Activated T-helper 1 cell treated with anti-CD3 and anti-CD28 coated beads, Interleukin-2, amount 50 U/mL, for 16 hours (primary cell): ENCODE measurements at places on chromosomes 4 and X.

DNA sequence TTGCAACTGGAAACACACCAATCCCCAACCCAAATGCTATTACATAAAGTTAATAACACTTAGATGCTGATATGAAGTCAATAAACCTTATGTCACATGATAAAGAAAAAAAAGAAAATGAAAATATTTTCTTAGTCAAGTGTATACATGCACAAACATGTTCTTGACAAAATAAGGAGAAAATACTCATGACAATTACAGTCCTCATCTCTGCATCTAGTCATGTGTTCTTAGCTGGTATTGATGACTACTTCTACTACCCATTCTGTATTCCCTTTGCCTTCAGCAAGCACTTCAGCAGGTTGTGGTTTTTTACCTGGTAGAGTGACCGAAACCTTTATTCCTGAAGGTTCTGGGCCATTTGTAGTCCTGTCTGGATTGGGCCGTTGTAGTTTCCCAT, 24.9 kb downstream of the CXCL8 start:
- DNase-seq, result no peak

DNA sequence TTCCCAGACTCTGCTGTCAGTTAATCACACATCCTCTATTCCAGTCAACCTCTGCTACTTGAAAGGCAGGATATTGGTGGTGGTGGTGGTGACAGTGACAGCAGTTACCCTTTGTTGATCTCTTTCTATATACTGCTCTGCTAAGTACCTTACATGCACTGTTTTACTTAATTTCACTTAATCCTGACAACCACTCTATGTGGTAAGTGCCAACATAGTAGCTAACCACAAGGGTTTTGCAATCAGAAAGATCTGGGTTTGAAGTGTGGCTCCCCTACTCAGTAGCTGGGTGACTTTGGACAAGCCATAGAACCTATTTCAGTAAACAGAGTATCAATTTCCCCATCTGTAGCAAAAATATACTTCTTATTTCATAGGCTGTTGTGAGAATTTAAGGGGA, 24.2 kb upstream of the F9 start:
- DNase-seq, result no peak

GRCh38 chrX:82161195-82161594, 959.3 kb downstream of the SH3BGRL start:
- no peak for DNase-seq

DNA sequence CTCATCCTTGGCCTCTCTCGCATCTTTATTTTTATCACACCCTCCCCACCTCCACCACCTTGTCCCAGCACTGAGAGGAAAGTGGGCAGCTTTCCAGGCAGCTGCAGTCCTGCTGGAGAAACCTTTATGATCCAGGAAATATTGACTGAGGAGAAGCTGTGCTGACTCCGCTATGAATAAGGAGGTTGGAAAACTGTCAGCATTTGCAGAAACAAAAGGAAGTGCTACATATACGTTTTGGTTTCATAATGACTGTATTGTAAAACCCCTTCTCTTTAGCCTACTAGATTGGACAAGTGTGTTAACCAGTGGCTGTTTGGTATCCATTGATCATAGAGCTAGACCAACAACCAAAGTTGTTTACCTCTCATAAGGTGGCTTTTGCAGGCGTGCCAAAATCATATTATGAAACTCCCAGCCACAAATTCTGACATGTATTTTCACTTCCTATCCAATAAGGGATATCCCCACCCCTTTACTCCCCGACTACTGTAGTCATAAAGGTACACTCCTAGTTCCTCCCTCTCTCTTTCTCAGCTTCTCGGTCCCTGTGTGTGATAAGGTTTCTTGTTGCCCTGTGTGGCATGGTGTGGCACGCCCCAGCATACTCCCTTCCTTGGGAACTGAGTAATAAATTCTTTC, 88.4 kb downstream of the GPR143 start:
- DNase-seq, result no peak

DNA sequence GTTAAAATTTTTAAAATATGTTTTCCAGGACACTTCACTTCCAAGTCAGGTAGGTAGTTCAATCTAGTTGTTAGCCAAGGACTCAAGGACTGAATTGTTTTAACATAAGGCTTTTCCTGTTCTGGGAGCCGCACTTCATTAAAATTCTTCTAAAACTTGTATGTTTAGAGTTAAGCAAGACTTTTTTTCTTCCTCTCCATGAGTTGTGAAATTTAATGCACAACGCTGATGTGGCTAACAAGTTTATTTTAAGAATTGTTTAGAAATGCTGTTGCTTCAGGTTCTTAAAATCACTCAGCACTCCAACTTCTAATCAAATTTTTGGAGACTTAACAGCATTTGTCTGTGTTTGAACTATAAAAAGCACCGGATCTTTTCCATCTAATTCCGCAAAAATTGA, 49.7 kb downstream of the XIAP start:
- DNase-seq, result no peak

DNA sequence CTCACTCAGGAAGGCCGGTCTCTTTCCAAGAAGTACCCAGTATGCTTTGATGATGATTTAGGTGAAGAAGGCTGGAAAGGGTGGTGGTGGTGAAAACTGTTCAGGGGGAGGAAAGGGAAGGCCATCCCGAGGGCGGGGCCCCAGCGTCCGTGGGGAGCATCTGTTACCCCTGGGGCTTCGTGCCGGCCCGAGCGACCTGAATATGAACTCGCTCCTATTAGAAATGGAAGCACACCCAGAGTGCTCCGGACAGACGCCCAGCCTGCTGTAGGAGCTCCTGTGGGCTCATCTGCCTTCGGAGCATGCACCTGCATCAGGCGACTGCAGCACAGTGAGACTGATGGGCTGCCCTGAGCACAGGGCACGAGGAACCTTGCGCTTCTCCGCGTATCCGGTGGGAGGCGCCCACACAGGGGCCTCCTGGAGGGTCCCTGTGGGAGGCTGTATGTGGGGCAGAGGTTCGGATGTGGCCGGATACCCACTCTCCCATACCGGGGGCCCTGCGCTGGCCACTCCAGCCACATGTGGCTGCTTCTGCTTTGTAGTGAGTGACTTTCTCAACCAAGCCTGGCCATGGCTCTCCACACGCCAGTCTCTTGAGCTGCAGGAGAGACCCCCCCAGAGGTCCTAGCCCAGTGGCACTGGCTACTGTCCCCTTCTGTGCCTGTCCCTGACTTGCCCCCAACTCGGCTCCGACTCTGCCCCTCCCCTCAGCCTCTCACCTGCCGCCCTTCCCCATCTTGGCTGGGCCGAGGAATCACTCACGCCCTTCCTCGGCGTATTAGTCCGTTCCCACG, 36.7 kb downstream of the FGFRL1 start:
- no peak for DNase-seq

DNA sequence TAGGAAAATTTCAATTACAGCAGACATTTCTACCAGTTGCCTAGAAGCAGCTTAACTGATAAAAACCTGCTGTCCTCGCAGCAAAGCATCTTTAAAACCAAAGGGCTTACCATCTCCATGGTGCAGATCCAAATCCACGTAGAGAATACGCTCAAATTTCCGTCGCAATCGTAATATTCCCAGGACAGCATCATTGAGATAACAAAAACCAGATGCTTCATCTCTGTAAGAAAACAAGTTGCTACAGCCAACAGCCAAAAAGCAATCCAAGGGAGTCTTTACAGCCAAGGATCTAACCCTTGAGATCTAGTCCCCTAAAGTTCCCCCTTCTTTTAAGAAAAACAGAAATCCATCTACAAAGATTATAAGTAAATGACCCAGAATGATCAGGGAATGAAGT, 77.6 kb downstream of the HDAC8 start:
- no peak for DNase-seq

GRCh38 chr4:161936625-161937550, 226.9 kb downstream of the FSTL5 start:
- DNase-seq, result no peak

GRCh38 chr4:184792950-184793555, 32.7 kb downstream of the ACSL1 start:
- DNase-seq, result peak; percentile 22

GRCh38 chr4:168744021-168744420, 247.2 kb downstream of the PALLD start:
- DNase-seq, result no peak

- no peak for DNase-seq
Observed at GRCh38 chr4:113325876-113326615, 276.6 kb downstream of the ANK2 start.

DNA sequence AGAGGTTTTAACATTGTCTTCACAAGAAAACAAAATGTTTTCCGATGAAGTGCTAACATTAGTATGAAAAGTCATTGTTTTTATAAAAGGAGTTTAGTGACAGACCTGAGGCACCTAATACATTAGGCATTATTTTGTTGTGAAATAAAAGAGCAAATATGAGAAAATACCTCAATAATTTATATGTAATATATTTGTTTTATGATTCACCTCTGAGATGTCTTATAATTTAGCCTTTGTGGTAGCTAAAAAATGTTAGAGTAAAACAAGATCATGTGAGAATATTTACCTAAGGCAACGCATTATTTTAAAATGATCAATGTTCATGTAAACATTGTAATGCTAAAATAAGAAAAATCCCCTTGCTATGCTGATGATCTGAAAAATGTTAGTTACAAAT, 100.9 kb upstream of the WDFY3 start:
- DNase-seq, result no peak

GRCh38 chr4:116736756-116737155, 348.6 kb downstream of the TRAM1L1 start:
- DNase-seq, result no peak

DNA sequence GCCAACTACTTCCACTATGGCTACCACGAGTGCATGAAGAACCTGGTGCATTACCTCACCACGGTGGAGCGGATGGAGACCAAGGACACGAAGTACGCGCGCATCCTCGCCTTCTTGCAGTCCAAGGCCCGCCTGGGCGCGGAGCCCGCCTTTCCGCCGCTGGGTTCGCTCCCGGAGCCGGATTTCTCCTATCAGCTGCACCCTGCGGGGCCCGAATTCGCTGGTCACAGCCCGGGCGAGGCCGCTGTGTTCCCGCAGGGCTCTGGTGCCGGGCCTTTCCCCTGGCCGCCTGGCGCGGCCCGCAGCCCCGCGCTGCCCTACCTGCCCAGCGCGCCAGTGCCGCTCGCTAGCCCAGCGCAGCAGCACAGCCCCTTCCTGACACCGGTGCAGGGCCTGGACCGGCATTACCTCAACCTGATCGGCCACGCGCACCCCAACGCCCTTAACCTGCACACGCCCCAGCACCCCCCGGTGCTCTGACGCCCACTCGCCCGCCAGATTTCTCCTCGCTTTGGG, 2.1 kb downstream of the HELT start:
- no peak for DNase-seq

- no peak for DNase-seq
Observed at GRCh38 chr4:70943114-70943513, 40.9 kb downstream of the MOB1B start.

DNA sequence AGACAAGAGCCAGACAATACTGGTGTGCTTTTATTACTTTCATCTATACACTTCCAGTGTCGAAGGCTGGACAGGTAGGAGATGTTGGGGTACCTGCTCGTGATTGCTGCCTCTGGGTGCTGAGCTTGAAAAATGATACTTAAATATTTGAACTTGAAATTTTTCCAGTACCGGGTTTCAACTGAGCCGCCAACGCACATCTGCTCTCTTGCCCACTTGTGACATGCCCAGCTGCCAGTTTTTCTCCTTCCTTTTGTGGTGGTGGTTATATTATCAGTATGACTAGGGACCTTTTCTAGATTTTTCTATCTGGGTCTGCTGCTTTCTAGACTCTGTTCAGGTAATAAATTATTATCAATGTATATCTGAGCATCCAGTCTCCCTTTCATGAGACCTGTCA, 3.4 kb downstream of the OGT start:
- no peak for DNase-seq

DNA sequence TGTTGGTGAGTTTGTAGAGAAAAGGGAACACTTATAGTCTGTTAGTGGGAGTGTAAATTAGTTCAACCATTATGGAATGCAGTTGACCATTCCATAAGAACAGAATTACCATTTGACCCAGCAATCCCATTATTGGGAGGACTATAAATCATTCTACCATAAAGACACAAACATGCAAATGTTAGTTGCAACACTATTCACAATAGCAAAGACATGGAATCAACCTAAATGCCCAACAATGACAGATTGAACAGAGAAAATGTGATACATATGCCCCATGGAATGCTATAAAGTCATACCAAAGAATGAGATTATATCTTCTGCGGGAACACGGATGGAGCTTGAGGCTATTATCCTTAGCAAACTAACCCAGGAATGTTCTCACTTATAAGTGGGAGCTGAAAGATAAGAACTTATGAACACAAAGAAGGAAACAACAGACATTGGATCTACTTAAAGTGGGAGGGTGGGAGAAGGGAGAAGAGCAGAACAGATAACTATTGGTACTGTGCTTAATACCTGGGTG, 1819.2 kb upstream of the ADGRL3 start:
- no peak for DNase-seq

GRCh38 chrX:50913520-50913919, 3.0 kb downstream of the BMP15 start:
- DNase-seq, result no peak

- no peak for DNase-seq
Observed at GRCh38 chr4:73451404-73451803, 15.4 kb downstream of the AFP start.

GRCh38 chr4:110112056-110112455, 86.4 kb downstream of the ELOVL6 start:
- DNase-seq, result no peak

DNA sequence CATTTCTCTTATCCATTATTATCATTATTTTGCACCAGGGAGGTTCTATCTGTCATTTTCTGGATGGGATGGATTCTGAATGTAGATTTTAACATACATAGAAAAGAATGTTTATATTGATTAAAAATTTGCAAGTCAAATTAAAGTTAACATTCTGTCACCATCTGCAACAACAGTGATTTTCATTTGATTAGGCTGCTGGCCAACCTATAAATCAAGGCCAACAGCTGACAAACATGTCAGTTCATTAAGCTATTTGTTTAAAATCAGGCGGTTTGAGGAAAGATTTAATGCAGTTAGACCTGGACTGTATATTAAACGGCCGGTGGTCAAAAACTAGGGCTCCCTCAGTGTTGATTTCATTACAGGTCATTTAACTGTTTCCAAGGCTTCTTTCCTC, 109.5 kb upstream of the CBR4 start:
- no peak for DNase-seq

DNA sequence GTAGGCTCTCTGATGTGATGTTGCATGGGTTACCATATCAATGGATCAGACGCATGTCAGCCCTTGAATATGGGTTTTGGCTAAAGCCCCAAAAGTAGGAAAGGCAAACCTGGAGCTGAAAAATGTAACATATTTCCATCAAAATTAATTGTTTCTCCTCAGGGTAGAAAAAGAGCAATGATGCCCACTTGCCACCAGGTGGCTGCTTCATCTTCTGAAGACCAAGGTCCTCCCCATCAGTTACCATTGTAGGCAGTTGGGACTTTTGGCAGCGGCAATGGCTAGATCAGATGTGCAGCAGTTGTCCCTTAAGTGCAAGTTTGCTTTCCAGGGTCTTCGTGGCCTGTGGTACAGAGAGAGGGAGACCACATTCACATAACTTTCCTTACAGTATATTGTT, 118.2 kb downstream of the NAF1 start:
- DNase-seq, result no peak

DNA sequence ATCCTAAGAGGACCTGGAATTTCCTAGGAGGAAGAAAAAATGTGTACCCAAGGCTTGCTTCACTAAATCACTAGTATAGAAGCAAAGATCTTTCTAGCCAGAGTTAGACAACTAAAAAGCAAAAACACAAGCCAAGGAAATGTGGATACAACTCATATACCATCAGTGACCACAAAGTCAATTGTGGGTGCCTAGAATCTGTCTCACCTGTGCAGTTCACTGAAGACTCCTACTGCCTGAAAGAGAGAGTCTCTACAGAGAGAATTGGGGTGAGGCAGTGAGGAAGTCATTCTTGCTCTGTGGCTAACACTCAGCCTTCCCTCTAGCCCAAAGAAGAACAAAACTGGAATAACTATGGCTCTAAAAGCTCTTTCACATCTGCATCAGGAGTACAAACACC, 82.9 kb downstream of the EFHC2 start:
- no peak for DNase-seq
